ENCODE measurements at places on chromosomes 4 and X.

DNA sequence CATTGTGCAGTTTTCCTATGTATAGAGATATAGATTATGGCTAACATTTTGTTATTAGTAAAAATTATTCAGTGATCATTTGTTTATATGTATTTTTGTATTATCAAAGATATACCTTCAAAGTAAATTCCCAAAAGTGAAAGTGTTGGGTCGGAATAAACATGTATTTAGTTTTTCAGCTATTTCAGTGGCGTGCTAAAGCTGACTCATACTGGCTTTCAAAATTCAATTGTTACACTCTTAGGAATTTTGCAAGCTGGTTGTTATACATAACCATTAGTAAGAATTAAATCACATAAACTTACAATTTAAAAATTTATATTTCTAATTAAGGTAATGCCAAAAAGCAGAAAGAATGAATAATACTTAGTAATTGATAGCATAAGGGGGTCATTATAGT is 288.4 kb upstream of the NRK start:
- DNase-seq: no peak

DNA sequence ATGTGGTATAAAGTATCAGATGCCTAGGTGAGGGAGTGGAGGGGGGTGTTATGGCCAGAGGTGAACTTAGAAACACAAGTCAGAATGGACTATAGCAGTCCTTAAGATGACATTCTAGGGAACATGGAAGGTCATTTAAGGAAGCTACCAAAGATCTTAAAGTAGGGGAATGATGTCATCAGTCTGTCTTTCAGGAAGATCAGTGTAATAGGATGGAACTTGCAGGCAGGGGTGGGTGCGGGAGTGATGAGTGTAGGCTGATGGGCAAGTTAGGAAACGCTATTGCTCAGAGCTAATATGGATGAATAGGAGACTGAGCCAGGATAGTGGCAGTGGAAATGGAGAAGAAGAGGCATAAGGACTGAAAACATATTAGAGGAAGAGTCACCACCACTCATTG is 27.5 kb upstream of the CWH43 start:
- DNase-seq: no peak

- DNase-seq: no peak
Measured at GRCh38 chr4:5928274-5928673, 35.4 kb upstream of the CRMP1 start.

- DNase-seq: no peak
Measured at GRCh38 chr4:8290701-8290970, 21.1 kb downstream of the HTRA3 start.

DNA sequence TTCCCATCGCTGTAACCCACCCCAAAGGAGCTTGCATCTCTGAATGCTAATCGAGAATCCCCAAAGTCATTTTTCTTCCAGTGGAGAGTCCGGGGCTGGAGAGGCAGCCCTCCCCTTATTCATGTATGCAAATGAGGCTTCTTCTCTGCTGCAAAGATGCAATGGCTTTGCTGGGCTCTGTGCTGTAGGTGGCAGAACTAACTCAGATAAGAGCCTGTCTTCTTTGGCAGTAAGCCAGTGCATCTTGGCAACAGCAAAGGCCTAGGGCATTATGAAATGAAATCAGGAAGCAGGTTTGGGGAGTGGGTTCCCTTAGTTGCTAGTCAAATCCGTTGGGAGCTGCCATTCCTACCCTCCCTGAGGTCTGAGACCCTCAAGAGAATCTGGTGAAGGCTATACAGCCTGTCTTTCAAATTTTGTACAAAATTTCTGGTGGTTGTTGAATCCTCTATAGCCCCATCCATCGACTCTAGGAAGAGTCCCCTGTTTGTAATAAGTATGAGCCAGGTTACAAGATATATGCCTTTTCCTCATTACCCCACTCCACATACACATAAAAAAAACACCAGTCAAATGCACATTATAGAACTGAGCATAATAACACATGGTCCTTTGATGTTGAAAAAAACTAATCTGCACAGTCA is 290.6 kb upstream of the TAPT1 start:
- DNase-seq: no peak

DNA sequence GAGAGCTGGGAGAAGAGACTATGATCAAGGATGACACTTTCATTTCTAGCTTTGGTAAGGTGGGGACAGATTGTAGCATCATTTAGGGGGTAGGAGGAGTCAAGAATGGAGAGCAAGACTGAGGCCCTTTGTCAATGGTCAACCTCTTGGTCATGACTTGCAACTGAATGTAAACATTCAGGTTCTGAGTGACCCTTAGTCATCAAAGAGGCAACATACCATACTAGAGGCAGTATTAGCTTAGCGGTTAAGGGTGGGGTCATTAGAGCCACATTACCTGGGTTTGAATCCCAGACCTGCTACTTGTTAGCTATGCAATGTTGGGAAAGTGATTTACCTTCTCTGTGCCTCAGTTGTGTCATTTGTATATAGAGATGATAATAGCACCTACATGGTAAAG is 76.5 kb downstream of the MED28 start:
- DNase-seq: no peak

Data from stimulated activated CD8-positive, alpha-beta memory T cell treated with anti-CD3 and anti-CD28 coated beads, Interleukin-15, amount 100 ng/mL, for 4 hours (primary cell).